ENCODE measurements at places on chromosomes 4 and X.

GRCh38 chr4:10275696-10276095, 159.1 kb upstream of the WDR1 start:
- DNase-seq: no peak

- DNase-seq: no peak
Measured at GRCh38 chr4:24880186-24880585, 32.7 kb downstream of the CCDC149 start.

DNA sequence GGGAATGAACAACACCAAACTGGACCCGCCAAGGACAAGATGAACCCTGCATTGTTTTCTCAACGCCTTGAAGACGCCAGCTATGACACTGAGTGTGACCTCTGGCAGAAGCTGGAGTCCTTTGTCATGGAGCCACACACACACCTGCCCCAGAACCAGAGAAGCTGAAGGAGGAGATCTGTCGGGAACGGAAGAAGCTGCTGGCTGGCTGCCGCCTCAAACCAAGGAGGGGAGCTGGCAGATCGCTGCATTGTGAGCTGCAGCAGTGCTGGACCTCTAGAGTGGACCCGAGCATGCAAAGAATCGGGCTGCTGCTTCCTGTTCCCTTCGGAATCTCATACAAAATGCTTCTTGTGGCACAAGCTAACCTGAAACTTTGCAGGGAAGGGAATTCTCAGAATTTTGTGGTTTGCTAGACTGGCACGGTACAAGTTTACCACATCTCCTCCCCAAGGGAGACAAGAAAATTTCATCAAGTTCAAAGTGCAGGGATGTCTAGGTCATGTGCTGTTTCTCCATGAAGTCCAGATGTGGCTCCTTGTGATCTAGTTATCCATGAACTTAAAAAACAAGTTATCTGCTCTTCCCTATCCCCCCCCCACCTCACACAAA, 23.4 kb upstream of the GLRB start:
- no peak for DNase-seq

GRCh38 chr4:11503166-11503565, 74.5 kb upstream of the HS3ST1 start:
- DNase-seq: no peak

DNA sequence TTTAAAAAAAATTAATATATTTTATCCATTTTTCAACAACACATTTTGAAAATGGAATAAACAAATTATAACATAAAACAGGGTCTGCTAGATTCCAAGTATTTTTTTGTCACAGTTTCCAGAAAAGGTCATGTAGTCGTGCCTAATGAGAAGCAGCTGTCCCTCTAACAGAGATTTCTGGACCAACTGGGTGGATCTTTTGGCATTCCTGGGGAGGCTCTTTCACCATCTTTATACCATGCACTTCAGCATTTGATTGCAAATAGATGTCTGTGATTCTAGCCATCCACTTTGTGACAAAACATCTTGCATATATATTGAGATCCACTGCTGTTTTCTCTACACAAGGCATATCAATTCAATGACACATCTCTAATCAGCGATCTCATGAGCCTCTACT, 210.7 kb upstream of the LDB2 start:
- DNase-seq: no peak

DNA sequence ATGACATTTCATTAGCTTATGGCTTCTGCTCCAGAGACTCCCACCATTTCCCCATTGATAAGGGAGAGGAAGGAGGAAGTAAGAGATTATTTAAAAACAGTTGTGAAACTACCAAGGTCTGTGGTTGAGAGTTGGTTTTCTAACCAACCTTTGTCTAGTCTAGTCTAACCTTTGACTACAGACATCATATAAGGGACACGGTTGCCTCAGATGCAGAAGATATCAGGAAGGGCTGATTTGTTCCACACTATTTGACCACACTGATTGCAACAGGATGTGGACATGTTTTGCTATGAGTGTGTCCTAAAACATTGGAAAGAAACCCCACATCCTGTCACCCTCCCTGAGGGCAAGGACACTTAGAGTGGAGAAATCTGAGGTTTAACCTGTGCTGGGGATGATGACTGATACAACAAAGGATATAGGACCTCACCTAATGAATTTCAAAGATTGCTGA, 53.0 kb downstream of the COQ2 start:
- DNase-seq: no peak

- DNase-seq: no peak
Measured at GRCh38 chr4:80266902-80267380, 477 bp downstream of the FGF5 start.

DNA sequence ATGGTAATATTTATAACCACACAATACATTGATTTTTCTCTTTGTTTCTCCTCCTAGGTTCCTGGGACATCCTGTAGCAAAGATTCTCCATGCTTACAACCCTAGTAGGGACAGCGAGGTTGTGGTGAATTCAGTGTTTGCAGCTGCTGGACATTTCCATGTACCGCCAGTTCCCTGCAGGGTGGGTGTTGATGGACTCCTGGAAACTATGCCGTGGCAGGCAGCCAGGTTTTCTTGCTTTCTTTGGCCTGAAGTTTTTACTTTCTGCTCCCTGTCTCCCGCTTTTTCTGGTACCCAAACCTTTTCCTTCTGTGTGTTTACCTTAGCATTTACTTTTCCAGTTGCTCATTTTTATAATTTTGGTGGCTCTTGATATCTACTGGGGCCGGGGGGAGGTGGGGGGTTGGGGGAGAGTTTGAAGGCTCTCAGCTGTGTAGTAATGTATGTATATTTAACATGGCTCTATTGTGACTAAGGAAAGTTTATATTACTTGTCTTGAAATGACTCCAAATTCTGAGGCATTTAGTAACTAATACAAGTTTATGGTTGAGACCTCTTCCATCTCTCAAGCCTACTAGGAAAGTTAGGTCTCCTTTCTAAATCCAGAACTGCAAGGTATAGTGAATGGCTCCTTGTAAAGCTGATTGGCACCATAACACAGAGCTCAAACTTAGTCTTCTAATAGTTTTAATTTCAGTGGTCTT, 89.7 kb downstream of the TMEM131L start:
- no peak for DNase-seq

GRCh38 chr4:87019246-87019791, 84.5 kb downstream of the AFF1 start:
- DNase-seq: no peak

DNA sequence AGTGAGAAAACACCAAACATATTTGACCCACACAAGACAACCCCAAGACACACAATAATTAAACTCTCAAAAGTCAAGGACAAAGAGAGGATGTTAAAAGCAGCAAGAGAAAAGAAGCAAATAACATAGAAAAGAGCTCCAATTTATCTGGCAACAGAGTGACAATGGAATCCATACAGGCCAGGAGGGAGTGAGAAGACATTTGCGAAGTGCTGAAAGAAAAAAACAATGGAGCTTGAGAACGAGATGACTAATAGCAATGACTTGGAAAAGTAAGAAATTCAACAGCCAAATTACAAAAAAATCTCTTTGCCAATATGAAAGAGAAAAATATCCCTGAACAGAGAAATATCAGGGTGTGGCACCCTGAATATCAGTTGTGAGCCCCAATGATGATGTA, 61.6 kb downstream of the MAD2L1 start:
- no peak for DNase-seq

DNA sequence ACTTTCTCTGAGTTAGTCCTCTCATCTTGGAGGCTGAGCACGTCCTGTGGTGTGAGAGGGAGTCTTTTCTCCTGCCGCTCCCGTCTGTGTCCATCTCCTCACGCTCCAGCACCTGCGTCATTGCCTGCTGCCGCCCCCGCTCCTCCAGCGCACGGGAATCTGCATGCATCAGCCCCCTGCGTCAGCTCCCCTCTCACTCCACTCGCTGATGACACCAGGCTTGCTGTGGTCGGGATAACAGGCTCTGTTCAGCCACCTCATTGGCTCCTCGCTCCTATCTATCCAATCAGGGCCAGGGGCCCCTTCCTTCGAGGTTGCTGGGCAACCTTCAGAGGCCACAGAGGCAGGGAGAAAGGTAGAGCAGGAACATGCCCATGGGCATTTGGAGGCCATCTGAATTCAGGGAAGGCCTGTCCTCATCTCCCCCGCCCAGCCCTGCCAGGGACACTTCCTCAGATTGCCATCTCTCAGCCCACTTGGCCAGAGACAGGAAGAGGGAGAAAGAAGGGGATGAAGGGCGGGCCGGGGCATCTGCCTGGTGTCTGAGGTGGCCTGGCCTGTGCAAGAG, 9.3 kb downstream of the ZNF185 start:
- DNase-seq: no peak

GRCh38 chr4:680091-680490, 5.7 kb downstream of the MYL5 start:
- no peak for DNase-seq

GRCh38 chr4:140702096-140702757, 54.0 kb downstream of the TBC1D9 start:
- no peak for DNase-seq

DNA sequence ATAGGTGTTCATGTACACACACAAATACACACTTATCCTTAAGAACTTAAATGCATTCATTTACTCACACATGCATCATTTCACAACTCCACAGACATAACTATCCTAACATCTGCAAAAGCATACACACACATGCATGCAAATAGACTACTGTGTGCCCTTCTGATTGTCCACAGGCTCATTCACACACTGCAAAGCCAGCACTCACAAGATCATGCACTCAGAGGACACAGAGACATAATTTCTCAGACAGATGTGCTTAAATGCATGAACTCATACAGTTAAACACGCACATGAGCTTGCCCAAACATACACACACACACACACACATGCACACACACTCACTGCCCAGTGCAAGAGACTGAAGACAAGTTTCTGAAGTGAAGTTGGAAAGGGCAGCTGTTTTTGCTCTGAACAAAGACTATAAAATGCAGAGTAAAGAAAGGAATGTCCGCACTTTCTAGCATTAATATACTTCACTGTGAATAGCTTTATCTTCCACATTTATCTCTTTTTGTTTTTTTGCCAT, 1018.0 kb upstream of the HS3ST1 start:
- no peak for DNase-seq

DNA sequence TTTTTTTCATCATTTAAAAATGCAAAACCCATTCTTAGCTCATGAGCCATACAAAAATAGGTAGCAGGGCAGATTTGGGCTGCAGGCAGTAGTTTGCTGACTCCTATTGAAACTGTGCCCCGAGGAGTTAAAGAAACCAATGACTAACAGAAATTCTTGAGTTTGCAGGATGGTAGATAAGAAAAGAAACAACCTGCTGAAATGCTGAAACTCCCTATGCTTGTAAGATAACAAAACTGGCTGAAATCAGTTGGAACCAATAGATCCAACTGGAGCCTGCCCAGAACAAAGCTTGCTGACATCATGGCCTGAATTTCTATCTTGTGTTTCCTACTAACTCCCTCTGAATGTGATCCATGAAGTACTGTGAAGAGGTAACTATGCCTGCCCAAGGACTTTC, 68.6 kb downstream of the ANOS1 start:
- DNase-seq: no peak

DNA sequence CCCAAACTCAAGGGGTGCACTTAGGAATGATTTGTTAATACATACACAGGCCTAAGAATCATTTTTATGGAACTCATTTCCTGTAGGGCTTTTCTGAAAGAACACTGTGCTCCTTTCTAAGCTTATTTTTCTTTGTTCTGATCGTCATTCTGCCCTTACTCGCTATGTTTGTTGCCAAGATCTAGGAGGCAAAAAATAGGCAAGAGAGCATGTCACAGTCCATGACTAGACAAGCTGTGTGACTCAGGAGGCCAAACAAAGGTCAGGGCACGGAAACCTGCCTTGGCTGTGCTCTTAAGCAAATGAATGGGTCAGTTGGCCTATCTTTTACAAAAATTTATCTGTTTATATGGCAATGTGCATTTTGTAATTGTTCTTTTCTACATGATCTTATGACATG, 42.5 kb upstream of the C1GALT1C1 start:
- DNase-seq: no peak

DNA sequence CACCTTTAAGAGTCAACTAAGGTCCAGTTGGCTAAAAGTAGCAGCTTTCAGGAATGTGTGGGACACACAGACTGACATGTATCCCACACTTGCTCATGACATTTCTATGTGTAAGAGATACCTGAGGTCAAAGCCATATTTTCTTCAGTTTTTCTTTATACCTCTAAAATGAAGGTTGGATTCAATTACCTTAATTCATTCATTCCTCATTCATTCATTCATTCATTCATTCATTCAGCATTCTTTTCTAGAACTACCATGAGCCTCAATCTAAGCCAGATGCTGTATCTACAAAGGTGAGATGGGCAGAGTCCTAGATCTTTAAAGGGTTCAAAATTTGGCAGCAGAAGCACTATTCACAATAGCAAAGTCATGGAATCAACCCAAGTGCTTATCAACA, 139.7 kb upstream of the MAP3K15 start:
- no peak for DNase-seq

- DNase-seq: no peak
Measured at GRCh38 chr4:163702736-163703135, 208.2 kb downstream of the TMA16 start.

DNA sequence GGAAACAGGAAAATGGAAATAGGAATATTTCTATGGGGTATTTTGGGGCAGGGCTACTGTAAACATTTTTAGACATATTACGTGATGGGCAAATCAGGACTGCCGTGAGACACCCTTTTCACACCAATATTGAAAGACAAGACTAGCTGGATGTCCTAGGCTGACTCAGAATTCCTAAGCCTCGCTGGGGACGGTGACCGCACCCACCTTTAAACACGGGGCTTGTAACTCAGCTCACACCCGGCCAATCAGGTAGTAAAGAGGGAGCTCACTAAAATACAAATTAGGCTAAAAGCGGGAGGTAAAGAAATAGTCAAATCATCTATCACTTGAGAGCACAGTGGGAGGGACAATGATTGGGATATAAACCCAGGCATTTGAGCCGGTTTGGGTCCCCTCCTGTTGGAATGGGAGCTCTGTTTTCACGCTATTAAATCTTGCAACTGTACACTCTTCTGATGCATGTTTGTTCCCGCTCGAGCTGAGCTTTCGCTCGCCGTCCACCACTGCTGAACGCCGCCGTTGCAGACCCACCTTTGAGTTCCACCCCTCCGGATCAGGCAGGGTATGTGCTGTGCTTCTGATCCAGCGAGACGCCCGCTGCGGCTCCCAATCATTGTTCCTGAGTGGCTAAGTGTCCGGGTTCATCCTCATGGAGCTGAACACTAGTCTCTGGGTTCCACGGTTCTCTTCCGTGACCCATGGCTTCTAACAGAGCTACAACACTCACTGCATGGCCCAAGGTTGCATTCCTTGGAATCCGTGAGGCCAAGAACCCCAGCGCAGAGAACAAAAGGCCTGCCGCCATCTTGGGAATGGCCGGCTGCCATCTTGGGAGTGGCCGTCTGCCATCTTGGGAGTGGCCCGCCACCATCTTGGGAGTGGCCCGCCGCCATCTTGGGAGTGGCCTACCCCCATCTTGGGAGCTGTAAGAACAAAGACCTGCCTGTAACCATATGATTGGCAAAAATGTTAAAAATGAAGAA, 152.6 kb downstream of the CRLF2 start:
- DNase-seq: peak; percentile 57

- DNase-seq: no peak
Measured at GRCh38 chrX:138669693-138670092, 41.8 kb downstream of the FGF13 start.

Data from upper lobe of right lung (tissue), 1 donor.